GM03348 (cell line): ENCODE measurements at places on chromosomes 5 and 9.
A peak's percentile ranks its signal among the peaks of the same experiment; 100 is the strongest.

GRCh38 chr9:137721479-137721878 is 102.7 kb downstream of the EHMT1 start:
- DNase-seq: no peak

GRCh38 chr9:82147798-82148425 is 159.3 kb downstream of the SPATA31D1 start:
- DNase-seq: no peak

DNA sequence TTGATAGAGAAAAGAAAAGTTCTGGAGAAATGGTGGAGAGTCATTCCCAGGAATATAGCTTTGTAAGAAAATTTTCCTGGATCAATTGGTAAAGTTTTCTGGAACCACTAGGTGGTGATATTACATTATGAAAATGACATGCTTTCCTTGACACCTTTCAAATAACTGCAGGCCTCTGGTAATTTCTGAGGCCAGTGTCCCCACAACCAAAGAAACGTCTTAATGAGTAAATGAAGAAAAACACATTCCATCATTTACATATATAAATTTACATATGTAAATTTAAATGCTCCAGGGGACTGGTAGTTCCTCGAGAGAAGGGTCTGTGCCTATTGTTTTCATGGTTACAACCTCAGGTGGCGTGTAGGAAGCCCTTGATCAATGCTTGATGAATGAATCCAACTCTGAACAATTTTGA is 17.2 kb upstream of the RGS3 start:
- peak; percentile 66 for DNase-seq

GRCh38 chr5:87831499-87831898 is 418.8 kb upstream of the CCNH start:
- DNase-seq: no peak

DNA sequence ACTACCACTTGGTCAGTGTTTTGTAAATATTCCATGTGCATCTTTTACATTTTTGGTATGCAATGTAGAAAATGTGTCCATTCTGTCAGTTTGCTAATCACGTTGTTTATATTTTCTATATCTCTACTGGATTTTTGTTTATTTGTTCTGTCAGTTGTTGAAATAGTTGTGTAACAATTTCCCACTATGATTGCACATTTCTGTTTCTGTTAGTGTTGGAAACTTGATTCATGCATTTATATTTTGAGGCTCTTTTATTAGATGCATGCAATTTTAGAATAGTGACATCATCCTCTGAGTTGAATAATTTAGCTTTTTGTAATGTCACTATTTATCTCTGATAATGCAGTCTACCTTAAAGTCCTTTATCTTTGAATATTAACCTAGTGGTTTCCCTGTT is 25.8 kb upstream of the LECT2 start:
- DNase-seq: no peak

GRCh38 chr9:19496321-19497050 is 87.7 kb downstream of the ACER2 start:
- DNase-seq: no peak

GRCh38 chr5:126536874-126537273 is 58.1 kb downstream of the ALDH7A1 start:
- DNase-seq: no peak

- no peak for DNase-seq
These were observed 20.8 kb upstream of the SLC6A3 start for GRCh38 chr5:1465966-1466471.

GRCh38 chr5:96517295-96517694 is 84.2 kb upstream of the PCSK1 start:
- DNase-seq: no peak

DNA sequence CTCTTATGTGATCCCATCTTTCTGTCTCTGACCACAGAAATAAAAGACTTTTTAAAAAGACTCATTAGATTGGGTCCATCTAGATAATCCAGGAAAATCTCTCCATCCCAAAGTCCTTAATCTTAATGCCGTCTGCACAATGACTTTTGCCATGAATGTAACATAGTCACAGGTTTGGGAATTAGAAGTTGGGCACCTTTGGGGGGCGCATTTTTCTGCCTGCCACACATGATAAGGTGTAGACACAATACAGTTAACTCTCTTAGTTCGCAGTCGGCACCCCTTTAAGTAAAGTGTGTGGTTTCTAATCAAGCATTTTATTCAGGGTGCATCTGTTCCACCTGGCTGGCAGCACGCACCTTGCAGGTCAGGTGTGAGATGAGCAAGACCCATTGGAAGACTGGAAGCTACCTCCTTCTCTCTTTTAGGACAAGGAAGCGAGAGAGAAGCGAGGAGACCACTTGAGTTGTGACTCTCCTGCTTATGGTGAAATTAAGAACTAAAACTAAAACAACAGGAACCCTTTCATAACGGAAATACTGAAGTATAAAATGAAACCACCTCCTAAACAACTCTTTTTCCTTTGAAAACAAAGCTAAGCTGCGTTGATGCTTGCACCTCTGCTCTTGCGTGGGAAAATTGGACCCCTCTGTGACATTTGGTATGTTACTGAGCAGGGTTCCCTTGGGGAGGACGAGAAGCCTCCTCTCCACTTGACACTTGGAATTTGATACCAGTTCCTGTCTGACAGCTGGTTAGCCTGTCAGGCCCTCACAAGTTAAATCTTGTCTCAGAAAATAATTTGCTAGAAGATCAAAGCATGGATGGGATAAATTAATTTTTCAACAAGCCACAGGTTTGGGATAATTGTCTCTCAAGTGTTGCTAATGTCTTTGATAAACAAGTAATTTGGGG is 304.6 kb upstream of the DMRT1 start:
- no peak for DNase-seq
